ENCODE measurements at places on chromosomes 6 and 20. TPM values are rescaled to one million over a fixed set of nuclear protein-coding genes. Genes with fewer than 3 reads are reported as not detected.

- no peak for DNase-seq
Observed at GRCh38 chr20:33482581-33482980, 7.3 kb upstream of the CBFA2T2 start.

DNA sequence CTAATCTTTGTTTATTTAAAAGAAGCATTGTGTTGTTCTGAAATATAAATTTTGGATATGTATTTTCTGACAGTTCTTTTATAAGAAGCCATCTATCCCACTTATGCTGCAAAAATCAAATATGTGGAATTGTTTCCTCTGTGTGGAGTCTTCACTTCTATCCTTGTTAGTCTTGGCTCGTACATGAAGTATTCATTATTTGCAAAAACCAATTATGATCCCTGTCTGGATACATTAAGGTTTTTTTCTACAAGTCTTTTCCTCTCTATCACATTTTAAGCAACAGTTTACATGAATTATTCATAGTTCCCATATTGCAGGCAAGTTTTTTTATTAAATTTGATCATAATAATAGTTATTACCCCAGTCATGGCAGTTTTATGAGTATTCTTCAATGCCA lies 490.8 kb upstream of the GJE1 start:
- no peak for DNase-seq

- no peak for DNase-seq
Observed at GRCh38 chr6:140586426-140587061, 1212.1 kb upstream of the CITED2 start.

DNA sequence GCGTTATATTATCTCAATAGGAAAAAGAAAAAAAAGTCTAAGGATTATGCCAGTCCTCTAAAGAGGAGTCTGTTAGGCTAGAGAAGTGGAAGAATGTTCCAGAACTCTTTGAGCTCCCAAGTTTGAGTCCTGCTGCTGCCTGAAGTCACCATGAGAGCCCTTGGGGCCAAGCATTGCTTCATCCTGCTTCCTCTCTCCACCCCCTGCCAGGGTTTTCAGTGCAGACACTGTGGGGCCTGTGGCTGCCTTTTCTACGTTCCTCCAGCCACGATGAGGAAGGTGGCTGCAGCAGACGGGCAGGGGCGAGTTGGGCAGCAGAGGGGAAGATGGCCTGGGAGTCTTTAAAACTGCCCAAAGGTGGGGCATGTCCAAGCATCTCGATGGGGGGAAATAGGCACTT lies 214.4 kb upstream of the KCNG1 start:
- DNase-seq = no peak

DNA sequence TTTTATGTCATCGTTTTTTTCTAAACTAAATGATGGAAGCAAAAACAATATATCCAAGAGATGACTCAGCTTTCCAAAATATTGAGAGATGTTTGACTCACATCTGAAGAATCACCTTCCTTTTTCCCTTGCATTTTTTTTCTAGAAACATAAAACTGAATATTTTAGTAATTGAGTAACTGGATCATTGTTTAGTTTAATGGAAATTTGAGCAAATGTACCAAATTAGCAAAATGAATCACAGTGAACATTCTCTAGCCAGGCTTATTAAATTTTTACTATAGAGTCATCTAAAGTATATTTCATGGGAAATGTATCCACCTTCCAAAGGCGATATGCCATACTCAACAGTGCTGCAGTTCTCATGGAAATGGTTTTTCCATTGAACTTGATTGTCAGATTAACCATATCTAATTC lies 145.5 kb downstream of the TENT5A start:
- DNase-seq = no peak

Gene ZNF391
- total RNA-seq = 0.71 TPM
